Fibroblast of villous mesenchyme (primary cell): ENCODE measurements at places on chromosomes 1 and 21.

DNA sequence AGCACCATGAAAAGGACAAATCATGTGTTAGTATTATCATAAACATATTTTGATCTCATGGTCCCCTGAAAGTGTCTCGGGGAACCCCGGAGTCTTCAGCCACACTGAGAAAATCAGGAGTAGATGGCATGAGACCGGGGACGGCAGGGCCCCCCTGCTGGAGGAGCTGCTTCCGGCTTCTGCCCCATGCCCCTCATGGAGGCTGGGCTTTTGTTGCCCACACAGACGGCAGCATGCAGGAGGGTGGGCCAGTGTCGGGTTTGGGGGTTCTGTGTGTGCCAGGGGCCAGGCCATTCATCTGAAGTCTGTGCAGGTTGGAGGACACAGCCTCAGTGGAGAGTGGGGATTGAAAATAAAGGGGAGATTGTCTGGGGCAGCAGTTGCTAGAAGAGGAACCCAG lies 75.1 kb upstream of the CD34 start:
- DNase-seq: no peak

GRCh38 chr1:202540448-202540847 lies 169.8 kb downstream of the SYT2 start:
- DNase-seq: no peak

GRCh38 chr1:37708471-37708870 lies 16.2 kb downstream of the CDCA8 start:
- DNase-seq: no peak

DNA sequence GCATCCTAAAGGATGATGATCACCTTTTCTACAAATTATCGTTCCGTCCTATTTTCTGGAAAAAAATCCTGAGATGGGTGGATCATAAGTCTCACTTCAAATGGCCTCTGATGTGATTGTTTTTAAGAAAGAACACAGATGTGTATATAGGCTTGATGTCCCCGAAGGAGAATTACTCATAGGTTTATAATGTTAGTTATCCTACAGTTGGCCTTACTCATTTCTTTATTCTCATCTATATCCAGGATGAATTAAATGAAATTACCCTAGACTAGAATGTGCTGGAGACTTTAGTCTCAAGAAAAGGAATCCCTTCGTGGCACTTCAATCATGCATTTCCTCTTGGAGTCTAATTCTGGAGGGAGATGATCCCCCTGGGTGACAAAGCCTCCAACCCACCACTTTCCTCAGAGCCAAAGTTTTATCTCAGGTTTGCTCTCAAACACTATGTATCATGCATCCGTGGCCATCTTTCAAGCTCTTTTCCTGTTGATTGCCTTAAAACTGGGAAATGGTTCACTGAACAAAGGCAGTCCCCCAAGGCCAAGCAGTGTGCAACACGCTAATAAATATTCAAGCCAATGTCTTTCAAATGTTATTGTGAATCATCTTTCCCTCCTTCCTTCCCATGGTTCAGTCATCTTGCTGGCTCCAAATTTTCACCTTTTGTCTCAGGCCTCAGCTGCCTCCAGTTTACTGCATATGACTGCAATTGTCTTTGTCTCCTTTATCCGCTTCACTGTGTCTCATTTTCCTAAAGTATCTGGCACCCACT lies 32.5 kb upstream of the SMYD2 start:
- no peak for DNase-seq

DNA sequence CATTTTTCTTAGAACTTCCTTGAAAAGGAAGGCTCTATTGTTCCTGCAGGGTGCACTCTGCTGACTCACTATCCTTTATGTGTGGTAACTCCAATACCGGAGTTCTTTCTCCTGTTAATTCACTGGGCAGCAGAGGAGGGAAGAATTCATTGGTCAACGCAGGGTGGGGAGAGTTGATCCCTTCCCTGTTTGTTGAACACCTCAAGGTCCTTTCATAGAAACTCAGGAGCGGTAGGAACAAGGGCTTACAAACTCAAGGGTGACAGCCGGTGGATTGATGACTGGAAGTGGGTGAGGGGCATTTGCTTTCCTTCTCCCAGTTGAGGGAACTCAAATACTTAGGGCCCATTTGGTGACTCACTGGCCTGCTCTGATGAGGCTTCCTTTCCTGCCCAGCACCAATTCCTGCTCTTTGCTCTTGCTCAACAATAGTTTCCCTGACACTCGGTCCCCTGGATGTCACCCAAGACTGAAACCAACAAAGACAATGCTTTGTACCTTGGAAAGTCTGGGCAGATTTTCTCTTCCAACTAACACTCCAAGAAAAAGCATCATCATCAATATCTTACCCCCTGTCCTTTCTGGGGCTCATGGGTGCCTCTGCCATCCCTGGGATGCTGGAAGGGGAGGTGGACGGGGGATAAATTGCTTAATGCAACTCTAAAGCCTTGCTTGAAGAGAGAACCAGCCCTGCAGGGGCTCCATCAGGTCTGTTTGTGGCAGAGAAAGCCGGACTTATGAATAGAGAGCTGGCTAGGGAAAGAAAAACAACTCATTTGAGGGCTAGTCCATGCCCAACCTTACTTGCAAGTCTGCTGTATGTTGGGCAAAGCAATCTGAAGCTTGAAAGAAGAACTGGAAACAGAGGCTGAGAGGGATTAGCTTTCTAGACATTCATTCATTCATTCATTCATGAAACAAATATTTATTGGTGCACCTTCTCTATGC lies 9.3 kb downstream of the SLC26A9 start:
- DNase-seq: peak; percentile 12

GRCh38 chr1:77986810-77987209 lies 7.9 kb upstream of the FUBP1 start:
- no peak for DNase-seq

DNA sequence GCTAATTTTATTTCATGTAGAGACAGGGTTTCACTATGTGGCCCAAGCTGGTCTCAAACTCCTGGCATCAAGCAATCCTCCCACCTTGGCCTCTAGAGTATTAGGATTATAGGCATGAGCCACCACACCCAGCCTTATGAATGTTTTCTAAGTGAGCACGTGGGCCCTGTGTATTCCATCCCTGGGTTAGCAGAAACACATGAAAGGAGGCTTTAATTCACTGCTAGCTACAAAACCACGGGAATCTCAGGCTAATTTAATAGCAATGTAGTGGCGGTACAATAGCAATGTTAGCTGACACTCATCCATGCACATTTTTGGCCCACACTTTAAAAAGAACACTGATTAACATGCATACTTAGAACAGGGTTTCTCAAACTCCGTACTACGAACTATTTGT lies 32.0 kb downstream of the VTCN1 start:
- no peak for DNase-seq

- DNase-seq: no peak
Measured at GRCh38 chr1:23910553-23911246, 2.5 kb downstream of the CNR2 start.

DNA sequence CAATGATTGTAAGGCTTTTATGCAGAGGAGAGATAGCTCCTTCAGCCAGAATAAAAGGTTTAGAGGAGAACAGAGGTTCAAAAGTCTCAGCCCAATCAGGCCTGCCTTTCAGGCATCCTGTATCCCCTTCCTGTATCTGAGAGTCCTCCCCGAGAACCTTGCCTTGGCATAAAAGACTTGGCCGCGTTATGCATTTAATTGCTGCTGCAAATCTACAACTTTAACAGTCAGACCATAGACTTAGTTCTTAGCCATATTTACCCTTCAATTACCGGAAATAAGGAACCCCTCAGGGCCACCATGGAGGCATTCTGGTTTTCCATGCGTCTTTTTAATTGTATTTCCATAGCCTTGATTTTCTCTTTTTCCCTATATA lies 18.3 kb upstream of the HYI start:
- DNase-seq: no peak

- DNase-seq: no peak
Measured at GRCh38 chr1:6144647-6145395, 35.3 kb downstream of the CHD5 start.

DNA sequence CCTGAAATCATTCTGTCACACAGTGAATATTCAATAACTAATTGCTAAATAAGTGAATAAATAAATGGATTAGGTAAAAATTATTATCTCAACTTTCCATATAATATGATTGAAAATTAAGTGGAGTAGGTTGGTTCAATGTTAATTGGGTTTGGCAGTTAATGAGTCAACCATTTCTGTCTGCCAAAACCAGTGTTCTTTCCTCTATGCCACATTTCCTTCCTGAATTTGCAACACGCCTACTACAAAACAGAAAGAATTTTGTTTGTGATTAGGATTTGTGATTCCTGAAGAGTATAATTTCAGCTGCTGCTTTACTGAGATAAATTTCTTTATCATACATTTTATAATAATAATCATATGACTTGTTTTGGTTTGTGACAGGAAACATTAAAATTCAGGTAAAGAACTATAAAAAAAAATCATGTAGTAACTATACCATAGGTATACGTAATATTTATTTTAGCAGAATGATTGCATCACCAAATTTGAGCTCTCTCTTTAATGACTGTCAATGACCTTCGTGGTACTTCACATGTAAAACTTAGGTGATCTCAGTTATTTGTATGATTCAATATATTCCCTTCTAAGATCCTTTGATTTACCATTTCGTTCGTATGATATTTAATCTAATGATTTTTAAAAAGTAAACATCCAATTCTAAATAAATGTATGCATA lies 241.3 kb downstream of the KCNT2 start:
- no peak for DNase-seq

- DNase-seq: no peak
Measured at GRCh38 chr1:24903560-24903954, 26.5 kb downstream of the RUNX3 start.

- no peak for DNase-seq
Measured at GRCh38 chr1:27928216-27928954, 6.4 kb upstream of the SMPDL3B start.

DNA sequence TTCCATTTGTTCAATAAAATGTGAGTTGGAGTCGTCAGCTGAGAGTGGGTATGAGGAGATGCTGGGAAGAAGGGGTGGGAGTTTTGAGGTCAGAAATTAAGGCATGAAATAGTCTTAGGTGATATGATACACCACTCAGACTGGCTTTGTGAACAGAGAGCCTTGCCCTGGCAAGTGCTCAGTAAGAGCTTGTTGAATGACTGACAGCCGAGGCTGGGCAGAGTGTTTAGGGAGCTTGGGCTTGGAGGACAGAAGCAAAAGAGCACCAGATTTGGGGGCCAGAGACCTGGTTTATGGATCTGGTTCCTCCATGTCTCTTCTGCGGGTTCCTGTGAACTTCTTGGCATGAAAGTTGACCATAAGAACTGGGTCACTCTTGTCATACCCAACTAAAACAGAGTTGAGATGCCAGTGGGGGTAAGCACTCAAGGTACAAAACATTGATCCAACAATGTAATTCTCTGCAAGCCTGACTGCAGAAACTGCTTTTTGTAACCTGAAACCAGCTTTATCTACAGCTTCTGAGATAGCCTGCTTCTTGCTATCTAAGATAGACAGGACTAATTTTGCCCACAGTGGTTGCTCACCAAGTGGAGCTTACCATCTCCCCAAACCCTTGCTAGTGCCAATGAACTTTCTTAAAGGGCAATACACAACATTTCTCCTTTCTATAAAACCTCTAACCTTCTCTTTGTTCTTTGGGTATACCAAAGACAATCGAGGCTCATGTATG lies 126.4 kb downstream of the TENT5C start:
- no peak for DNase-seq

DNA sequence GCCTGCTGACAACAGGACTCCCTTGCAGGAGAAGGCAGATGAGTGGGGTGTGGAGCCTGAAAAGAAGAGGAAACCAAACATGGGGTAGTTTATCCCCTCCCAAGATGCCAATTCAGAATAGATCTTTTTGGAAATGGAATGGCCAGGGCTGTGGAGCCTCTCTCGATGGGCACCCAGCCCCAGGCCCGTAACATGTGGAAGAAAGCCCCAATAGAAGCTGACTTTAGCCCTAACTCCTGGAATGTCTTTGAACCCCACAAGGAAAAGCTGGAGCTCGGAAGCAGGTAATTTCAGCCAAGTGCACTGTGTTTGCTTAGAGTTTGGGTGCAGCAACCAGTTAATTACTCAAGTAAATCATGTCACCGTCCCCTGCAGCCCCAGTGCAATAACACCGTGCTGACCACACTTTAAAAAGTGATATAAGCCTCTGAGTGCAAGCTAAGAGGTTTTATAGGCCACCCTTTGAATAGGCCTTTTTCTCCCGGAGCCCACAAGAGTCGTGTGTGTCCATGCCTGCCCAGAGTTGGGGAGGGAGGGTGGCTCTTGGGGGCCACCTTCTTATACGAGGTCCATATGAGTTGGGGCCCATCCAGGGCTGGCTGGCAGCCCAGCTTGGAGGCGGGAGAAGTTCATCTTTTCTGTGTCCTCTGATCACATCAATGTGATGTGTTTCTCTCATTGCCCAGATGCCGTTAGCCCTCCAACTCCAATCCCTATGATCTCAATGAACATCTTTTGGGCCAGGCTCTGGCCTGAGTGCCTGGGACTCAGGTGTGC lies 153.2 kb downstream of the TRABD2B start:
- DNase-seq: no peak

DNA sequence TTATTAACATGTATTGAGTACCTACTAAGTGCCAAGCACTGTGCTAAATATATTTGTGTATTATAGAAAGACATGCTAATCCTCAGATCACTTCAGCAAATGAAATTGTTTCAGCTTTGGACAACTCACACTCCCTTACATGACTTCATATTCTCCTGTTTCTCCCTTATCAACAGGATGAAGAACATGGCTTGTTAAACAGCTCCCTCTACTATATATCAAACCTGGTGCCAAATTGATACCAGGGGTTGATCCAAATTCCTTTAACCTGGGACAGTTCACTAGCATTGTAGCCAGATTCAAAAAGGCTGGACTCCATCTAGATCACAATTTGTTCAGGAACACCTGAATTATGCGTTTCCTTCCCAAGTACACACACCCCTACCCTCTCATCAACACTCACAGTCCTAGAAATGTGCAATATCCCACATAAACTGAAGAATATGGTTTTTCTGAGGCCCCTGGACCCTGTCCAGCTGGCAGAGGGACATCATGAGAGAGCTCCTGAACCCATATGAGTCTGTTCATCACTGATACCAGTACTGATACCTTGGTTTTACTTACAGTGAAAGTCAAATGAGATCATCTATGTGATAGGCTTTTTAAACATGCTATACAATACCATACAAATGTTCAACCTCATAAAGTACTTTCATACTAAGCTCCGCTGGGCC lies 47.0 kb upstream of the PALMD start:
- no peak for DNase-seq

DNA sequence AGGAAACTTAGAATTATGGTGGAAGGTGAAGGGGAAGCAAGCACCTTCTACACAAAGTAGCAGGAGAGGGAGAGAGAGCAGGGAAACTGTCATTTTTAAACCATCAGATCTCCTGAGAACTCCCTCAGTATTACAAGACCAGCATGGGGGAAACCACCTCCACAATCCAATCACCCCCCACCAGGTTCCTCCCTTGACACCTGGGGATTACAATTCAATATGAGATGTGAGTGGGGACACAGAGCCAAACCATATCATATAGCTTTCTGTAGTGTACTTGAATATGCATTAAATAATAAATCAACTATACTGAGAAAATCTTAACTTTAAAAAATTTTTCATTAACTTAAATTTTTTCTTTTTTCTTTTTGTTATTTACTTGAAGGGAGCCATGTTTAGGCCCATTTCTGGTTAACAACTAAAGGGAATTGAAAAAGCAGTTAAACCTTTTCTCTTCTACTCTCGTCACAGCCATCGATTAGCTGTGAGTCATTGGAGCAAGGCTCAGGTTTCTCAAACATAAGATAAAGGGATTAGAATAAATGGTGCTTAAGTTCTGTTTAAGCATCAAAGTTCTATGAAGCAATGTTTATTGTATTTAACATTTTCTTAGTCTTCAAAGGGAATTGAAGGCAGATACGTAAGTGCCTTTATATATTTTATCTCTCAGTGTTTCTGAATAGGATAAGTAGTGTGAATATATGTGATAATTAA lies 72.2 kb upstream of the DPT start:
- DNase-seq: no peak
